ENCODE measurements at places on chromosomes 7 and 10. TPM values are rescaled to one million over a fixed set of nuclear protein-coding genes. Genes with fewer than 3 reads are reported as not detected.

Gene STK31
- 0.52 TPM for polyA plus RNA-seq

Gene VIPR2
- polyA plus RNA-seq = 1.4 TPM

Gene EIF4H
- polyA plus RNA-seq = 208 TPM

Gene ZNF488
- 2.2 TPM for polyA plus RNA-seq

Gene LAMB1
- 271 TPM for polyA plus RNA-seq

Gene TBATA
- polyA plus RNA-seq = 0.16 TPM

Gene VENTX
- 0.22 TPM for polyA plus RNA-seq

Gene UPK3B
- 48.0 TPM for polyA plus RNA-seq

Gene HKDC1
- polyA plus RNA-seq = 91.5 TPM

Gene GHRHR
- not detected for polyA plus RNA-seq

Gene FAM25G
- not detected for polyA plus RNA-seq

Gene ADGRA1
- 0.40 TPM for polyA plus RNA-seq

Gene GPR37
- polyA plus RNA-seq = 2.2 TPM

Gene ATRNL1
- polyA plus RNA-seq = 2.6 TPM

Gene SNX8
- polyA plus RNA-seq = 50.8 TPM

Gene IQUB
- 0.58 TPM for polyA plus RNA-seq

Gene KLF14
- 0.18 TPM for polyA plus RNA-seq

All from large intestine (tissue), 12 donors.